ENCODE measurements at places on chromosomes 6 and 20. TPM values are rescaled to one million over a fixed set of nuclear protein-coding genes. Genes with fewer than 3 reads are reported as not detected.

The KATNA1 gene
- total RNA-seq: 28.3 TPM

The DSP gene
- 0.46 TPM for total RNA-seq

The MMP24 gene
- 0.20 TPM for total RNA-seq

The TPMT gene
- total RNA-seq: 9.8 TPM

The CLIC5 gene
- total RNA-seq: not detected

The BCKDHB gene
- 20.0 TPM for total RNA-seq

The RCAN2 gene
- total RNA-seq: 0.13 TPM

The CCN6 gene
- not detected for total RNA-seq
